Bladder microvascular endothelial cell (primary cell): ENCODE measurements at places on chromosomes 2 and 18. TPM values are rescaled to one million over a fixed set of nuclear protein-coding genes. Genes with fewer than 3 reads are reported as not detected.

ITGB6 gene
- not detected in 2 replicates for total RNA-seq

HDAC4 gene
- 4.9 and 16.9 TPM in 2 replicates for total RNA-seq

GPR39 gene
- 0.31 TPM in 1 of 2 replicates, not detected in the other for total RNA-seq

DNAH6 gene
- total RNA-seq: under 0.01 TPM in 1 of 2 replicates, not detected in the other

RNF152 gene
- 22.8 and 123 TPM in 2 replicates for total RNA-seq

STRADB gene
- total RNA-seq: 15.9 and 21.1 TPM in 2 replicates

KIF3C gene
- total RNA-seq: 6.2 and 17.6 TPM in 2 replicates

MROH2A gene
- total RNA-seq: not detected in 2 replicates

LINC00305 gene
- not detected in 2 replicates for total RNA-seq

IL36A gene
- total RNA-seq: not detected in 2 replicates

ZC3H8 gene
- 2.3 and 10.9 TPM in 2 replicates for total RNA-seq

CAPN14 gene
- total RNA-seq: under 0.01 and 0.13 TPM in 2 replicates

KIF1A gene
- 0.44 TPM in 1 of 2 replicates, not detected in the other for total RNA-seq

IMMT gene
- 41.0 and 57.5 TPM in 2 replicates for total RNA-seq

ATP8B1 gene
- 66.6 and 67.5 TPM in 2 replicates for total RNA-seq

UGT1A3 gene
- total RNA-seq: not detected in 2 replicates

APCDD1 gene
- total RNA-seq: not detected in 2 replicates

PEX13 gene
- 23.8 and 40.3 TPM in 2 replicates for total RNA-seq

GKN2 gene
- total RNA-seq: not detected in 2 replicates

SP5 gene
- total RNA-seq: not detected in 2 replicates

HNMT gene
- total RNA-seq: 2.3 and 4.4 TPM in 2 replicates

SLC38A11 gene
- total RNA-seq: not detected in 2 replicates

CCDC141 gene
- under 0.01 and 0.57 TPM in 2 replicates for total RNA-seq
